ENCODE measurements at places on chromosomes 2 and 18. TPM values are rescaled to one million over a fixed set of nuclear protein-coding genes. Genes with fewer than 3 reads are reported as not detected.

GRCh38 chr2:233036162-233036838 is 3.8 kb downstream of the NEU2 start:
- DNase-seq: no peak

The PCARE gene
- total RNA-seq: not detected

The ANKRD29 gene
- total RNA-seq: 6.1 TPM

GRCh38 chr18:58687871-58688308 is 16.6 kb downstream of the MALT1 start:
- no peak for DNase-seq

DNA sequence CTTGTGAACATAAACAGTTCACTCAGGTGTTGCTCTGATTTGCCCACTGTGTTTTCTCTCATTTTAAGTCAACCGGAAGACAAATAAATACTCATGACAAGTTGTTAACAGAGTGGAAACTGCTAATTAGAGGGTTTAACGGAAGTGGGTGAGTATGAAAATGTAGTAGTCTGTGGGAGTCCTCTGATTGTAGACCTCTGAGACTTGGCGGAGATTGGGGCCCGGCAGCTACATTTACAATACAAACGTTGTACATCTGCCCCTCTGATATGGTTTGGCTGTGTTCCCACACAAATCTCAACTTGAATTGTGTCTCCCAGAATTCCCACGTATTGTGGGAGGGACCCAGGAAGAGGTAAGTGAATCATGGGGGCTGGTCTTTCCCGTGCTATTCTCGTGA is 107.3 kb upstream of the FAM98A start:
- no peak for DNase-seq

The PKP4 gene
- total RNA-seq: 117 TPM

GRCh38 chr18:62183578-62184195 is 3.2 kb downstream of the PIGN start:
- peak; percentile 8 for DNase-seq

The ZSWIM2 gene
- not detected for total RNA-seq

DNA sequence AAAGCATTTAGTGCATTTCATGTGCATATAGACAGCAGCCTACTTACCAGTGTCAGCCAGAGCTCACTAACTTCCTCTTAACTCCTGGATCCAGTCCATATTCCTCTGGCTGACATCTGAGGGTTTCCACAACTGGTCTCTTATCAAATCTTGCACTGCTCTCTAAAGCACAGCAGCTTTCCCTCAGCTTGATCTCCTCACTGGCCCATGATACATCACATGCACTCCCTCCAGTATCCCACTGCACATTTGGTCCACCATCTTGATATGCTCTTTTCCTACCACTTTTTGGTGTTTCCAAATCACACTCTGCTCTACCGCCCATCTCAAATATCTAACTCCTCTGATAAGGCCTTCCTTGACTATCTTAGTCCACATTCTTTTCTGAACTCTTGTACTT is 105.0 kb upstream of the ZFP36L2 start:
- no peak for DNase-seq

The RAPGEF4 gene
- 7.9 TPM for total RNA-seq

The ALPG gene
- not detected for total RNA-seq

DNA sequence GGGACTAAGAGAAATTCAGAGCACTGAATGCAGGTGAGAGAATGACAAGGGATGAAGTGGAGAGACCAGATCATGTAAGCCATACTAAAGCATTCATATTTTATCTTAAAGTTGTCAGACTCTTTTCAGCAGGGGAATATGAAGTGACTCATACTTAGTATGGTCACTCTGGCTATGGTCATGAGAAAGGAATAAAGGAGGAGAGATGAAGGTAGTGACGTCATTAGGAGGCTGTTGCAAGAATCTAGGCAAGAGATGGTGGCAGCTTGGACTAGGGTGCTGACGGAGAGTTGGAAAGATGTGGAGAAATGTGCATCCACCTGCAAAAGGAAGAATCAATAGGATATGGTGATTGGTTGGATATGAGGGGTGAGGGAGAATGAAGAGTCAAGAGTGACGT is 203.2 kb upstream of the ACVR2A start:
- DNase-seq: no peak

The UGT1A10 gene
- 0.27 TPM for total RNA-seq

GRCh38 chr2:200703127-200703925 is 108.4 kb upstream of the BZW1 start:
- DNase-seq: peak; percentile 6

The MYL1 gene
- total RNA-seq: not detected

GRCh38 chr2:68709421-68709911 is 25.1 kb upstream of the ARHGAP25 start:
- no peak for DNase-seq

GRCh38 chr2:200353874-200354273 is 47.4 kb downstream of the SPATS2L start:
- DNase-seq: no peak

The MAP3K19 gene
- total RNA-seq: 0.15 TPM

GRCh38 chr18:34077599-34077998 is 147.1 kb downstream of the NOL4 start:
- DNase-seq: no peak

- DNase-seq: no peak
Measured at GRCh38 chr18:13336841-13337240, 118.3 kb downstream of the LDLRAD4 start.

The TBR1 gene
- not detected for total RNA-seq

DNA sequence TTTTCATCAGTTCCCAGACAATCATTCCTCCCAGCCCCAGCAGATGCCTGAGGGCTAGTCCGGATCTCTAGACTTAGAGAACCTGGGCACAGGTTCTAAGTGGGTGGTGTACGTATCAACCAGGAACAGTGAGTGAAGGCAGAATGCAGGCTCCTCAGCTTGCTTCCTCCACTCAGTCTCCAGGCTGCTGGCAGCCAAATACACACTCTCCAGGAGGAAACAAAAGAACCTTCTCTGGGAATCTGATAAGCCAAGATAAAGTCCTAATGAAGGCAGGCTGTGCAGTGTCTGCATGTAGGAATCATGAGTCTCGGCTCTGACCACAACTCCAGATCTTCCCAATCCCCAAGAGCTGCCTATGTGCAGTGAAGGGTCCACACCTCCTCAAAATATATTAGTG is 245.7 kb downstream of the SP3 start:
- no peak for DNase-seq

DNA sequence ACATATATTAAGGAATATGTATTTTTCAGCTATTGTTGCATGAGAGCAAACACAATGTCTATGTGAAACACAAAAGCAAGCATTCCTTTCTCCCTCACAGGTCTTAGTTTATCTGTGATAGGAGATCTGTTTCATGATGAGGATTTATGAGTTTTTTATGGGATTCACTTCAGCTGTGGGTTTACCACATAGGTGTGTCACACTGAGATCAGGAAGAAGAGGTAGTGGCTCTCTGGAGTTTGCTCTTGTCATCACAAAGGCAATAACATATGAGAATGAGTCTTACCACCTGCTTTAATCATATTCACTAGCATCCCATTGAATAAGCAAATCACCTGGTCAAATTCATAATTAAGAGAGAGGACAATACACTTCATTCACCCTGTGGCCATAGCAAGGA is 960.3 kb upstream of the SLC39A10 start:
- DNase-seq: no peak

DNA sequence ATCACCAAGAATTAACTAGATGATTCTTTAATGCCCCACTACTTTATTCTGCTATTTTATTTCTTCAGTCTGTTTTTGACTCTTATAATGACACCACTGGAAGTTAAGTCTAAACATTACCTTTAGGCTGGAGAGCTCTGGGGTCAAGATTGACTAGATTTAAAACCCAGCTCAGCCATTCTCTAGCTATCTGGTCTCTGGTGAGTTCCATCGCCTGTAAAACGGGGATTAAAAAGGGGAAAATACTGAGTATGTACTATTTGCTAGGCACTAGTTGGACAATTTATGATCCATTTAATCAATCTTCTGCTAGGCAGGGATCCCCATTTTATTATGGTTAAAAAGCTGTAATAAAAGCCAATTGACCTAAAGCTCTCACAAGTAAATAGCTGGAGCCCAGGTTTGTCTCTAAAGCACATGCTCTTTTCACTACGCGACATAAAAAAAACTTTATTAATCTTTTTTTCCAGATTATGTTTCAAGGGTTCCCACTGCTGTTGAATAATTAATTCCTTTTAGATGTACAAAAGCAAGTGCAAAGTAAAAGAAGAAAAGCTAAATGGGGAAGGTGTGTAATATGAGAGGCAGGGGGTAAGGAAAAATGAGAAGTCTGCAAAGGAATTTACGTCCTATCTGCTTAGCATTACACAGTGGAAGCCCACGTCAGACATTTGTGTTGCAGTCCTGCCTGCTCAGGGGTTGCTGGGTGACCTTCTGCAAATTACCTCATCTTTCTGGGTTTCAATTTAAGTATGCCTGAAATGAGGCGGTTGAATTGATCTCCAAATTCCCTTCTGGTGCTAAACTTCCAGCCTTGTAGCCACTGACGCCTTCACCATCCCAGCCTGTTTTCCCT is 918 bp upstream of the NABP1 start:
- no peak for DNase-seq

GRCh38 chr2:212034841-212035585 is 503.6 kb downstream of the ERBB4 start:
- DNase-seq: no peak

The AQP12A gene
- not detected for total RNA-seq

- DNase-seq: no peak
Measured at GRCh38 chr2:238744951-238745350, 102.9 kb upstream of the TWIST2 start.

DNA sequence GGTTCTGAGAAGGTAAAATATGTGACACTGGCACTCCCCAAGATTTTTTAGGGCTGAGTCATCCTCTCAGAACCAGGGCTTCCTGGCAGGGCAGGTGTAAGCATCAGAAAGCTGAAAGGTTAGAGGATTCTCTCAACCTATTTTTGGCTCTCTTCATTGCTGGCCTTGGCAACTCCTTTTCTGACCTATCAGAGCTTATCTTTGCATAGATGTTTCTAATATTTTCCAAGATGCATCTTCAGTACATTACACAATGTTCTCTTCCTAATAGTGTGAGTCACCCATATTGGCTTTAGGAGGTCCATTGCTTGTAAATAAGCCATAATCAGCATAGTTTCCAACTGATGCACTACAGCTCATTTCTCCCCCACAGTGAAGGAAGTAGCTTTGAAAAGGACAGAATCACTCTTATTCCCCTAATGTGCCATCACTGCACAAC is 2008.4 kb upstream of the PIK3C3 start:
- DNase-seq: peak; percentile 41

- no peak for DNase-seq
Measured at GRCh38 chr2:204282525-204282924, 262.8 kb upstream of the PARD3B start.

Data from thyroid gland (tissue), 4 donors.